ENCODE measurements at places on chromosomes 2 and 18. TPM values are rescaled to one million over a fixed set of nuclear protein-coding genes. Genes with fewer than 3 reads are reported as not detected.

Gene AAMP
- 125 TPM for total RNA-seq

Gene C1QL2
- not detected for total RNA-seq

Gene GAD1
- total RNA-seq = 10.9 TPM

Gene SEMA4F
- 3.9 TPM for total RNA-seq

Gene PROKR1
- not detected for total RNA-seq

- DNase-seq = no peak
Measured at GRCh38 chr2:45169339-45170190, 160.3 kb upstream of the SIX2 start.

- DNase-seq = no peak
Measured at GRCh38 chr18:23468753-23469459, 15.8 kb downstream of the RIOK3 start.

- no peak for DNase-seq
Measured at GRCh38 chr2:175937216-175937615, 64.9 kb downstream of the LNPK start.

DNA sequence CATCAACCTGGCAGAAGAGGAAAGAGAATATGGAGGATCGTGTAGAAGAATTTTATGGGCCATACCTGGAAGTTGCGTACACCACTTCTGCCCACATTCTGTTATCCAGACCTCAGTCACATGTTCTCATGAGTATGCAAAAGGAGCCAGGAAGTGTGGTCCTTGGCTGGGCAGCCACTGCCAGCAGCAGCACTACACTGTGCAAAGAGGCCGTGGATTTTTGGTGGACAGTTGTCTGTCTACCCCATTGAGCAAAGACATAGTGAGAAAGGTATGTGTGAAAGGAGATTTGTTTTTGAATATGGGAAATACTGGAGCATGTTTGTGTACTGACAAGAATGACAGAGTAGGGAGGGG lies 68.1 kb downstream of the SDC1 start:
- DNase-seq = no peak

GRCh38 chr18:12030670-12031069 lies 49.4 kb downstream of the IMPA2 start:
- no peak for DNase-seq
